ENCODE measurements at places on chromosomes 7 and 10. TPM values are rescaled to one million over a fixed set of nuclear protein-coding genes. Genes with fewer than 3 reads are reported as not detected.

Gene ARHGAP22
- total RNA-seq, result 18.9 TPM

Gene GRID2IP
- 0.02 TPM for total RNA-seq

Gene PLEKHS1
- 1.0 TPM for total RNA-seq

DNA sequence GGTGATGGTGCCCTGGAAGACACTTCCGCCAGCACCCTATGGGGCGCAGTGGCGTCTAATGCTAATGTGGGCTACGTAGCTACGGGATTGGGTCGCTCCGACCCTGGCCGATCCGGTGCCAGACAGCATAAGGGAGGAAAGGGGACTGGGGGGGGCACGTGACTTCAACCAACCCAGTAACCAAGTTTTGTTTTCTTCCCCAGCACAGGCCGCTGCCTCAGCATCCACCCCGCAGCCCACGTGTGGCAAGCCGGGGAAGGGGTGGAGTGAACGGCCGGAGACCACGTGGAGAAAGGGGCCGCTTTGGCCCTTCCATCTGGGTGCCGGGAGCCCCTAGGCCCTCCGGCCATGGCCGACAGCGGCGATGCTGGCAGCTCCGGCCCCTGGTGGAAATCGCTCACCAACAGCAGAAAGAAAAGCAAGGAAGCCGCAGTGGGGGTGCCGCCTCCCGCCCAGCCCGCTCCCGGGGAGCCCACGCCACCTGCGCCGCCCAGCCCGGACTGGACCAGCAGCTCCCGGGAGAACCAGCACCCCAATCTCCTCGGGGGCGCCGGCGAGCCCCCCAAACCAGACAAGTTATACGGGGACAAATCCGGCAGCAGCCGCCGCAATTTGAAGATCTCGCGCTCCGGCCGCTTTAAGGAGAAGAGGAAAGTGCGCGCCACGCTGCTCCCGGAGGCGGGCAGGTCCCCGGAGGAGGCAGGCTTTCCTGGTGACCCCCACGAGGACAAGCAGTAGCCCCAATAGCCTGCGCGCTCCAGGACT is 2.5 kb downstream of the PRR15 start:
- no peak for DNase-seq
